ENCODE measurements at places on chromosomes 16 and 17. TPM values are rescaled to one million over a fixed set of nuclear protein-coding genes. Genes with fewer than 3 reads are reported as not detected.

- DNase-seq = no peak
These were observed 48.7 kb downstream of the WNT3 start for GRCh38 chr17:46769531-46770438.

DNA sequence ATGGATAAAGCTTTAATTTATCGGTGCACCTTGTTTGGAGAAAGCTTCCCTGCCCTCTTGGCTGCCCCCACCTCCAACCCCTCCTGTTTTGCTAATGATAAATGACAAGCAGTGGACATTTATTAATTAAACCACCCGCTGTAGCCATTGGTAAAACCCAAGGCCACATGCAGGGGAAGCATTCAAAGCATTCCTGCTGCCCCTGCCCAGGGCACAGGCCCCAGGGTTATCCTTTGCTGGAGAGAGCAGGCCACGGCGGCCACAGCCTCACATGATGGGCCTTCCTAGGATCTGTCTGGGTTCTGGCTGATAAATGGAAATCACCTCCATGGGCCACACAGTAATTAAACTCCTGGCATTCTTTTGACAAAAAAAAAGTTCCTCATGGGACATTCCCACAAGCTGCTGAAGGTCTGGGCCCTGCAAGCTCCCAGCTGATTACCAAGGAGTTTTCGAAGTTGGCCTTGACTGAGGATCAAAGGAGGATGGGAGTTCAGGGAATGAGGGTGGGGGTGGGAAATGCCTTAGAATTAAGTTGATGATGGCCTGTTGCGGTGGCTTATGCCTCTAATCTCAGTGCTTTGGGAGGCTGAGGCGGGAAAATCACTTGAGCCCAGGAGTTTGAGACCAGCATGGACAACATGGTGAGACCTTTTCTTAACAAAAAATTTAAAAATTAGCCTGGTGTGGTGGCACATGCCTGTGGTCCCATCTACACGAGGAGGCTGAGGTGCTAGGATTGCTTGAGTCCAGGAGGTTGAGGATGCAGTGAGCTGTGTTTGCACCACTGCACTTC, 35.5 kb downstream of the SOST start:
- no peak for DNase-seq

DNA sequence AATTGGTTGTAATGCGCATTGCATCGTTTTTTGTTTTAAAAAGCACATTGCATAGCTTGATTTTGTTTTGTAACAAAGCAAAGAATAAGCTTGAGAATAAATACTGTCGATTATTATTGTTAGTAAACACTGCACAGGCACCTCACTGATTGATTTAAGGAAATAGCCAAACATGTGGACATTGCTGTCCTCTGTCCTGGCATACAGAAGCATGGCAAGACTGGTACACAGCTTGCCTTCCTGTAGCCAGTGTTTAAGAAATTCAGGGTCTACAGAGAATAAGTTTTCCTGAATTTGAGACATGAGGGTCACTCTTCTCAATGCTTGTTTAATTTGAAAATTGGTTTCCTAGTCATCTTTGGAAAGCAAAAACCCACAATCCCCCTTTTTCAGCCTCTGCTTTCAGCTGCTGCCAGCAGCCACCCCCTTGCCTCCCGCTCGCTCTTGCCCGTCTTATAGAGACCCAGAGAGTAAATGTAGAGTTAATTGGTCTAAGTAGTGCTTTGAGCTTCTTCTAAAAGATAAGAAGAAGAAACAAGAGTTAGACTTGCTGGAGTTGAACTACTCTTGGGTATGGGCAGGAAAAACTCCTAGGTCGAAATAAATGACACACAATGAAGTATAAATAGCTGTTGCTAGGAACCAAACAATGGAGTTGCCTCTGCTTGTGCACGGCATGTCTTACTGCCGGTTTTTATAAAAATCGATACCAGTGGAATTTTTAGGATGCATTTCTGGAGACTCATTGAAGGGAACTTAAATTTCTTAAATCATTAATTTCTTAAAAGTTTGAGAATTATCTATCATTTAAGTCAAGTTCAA, 116.6 kb downstream of the MRTFB start:
- no peak for DNase-seq

KRTAP4-3 gene
- polyA plus RNA-seq = not detected

GRCh38 chr16:67857547-67858233, 10.2 kb upstream of the CENPT start:
- peak; percentile 86 for DNase-seq

DUXB gene
- not detected for polyA plus RNA-seq

DNA sequence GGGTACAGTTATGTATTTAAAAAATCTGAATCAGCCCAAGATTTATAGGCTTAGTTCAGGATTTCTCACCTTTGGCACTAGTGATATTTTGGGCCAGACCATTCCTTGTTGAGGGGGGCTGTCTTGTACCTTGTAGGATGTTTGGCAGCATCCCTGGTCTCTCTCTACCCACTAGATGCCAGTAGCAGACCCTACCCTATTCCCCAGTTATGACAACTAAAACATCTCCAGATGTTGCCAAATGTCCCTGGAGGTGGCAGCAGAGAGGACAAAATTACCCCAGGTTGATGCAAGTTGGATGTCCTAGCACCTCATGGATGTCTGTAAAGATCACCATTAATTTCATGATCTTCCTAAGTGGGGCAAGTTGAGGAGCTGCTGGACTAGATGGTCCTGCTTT, 45.8 kb downstream of the SYT17 start:
- DNase-seq = no peak

DNA sequence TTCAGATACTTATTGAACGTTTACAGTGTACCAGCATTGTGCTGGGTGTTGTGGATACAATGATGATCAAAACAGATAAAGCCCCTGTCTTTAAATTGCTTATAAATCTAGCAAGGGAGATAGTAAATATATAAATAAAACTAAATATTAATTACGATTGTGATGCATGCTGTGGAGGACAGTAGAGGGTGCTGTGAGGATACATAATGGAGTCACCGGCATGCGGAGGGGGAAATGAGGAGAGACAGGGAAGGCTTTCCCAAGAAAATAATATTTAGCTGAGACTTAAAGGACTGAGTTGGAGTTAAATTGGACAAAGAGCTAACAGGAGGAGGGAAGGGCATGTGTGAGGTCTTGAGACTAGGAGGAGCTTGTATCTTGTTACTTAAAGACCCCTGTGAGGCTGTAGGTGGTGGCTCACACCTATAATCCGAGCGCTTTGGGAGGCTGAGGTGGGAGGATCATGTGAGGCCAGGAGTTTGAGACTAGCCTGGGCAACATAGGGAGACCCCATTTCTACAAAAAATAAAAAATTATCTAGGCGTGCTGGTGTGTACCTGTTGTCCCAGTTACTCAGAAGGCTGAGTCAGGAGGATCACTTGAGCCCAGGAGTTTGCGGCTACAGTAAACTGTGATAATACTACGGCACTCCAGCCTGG, 2.4 kb downstream of the DHRS7B start:
- DNase-seq = peak; percentile 59

GRCh38 chr17:8542599-8543502, 87.7 kb downstream of the MYH10 start:
- DNase-seq = no peak

DNA sequence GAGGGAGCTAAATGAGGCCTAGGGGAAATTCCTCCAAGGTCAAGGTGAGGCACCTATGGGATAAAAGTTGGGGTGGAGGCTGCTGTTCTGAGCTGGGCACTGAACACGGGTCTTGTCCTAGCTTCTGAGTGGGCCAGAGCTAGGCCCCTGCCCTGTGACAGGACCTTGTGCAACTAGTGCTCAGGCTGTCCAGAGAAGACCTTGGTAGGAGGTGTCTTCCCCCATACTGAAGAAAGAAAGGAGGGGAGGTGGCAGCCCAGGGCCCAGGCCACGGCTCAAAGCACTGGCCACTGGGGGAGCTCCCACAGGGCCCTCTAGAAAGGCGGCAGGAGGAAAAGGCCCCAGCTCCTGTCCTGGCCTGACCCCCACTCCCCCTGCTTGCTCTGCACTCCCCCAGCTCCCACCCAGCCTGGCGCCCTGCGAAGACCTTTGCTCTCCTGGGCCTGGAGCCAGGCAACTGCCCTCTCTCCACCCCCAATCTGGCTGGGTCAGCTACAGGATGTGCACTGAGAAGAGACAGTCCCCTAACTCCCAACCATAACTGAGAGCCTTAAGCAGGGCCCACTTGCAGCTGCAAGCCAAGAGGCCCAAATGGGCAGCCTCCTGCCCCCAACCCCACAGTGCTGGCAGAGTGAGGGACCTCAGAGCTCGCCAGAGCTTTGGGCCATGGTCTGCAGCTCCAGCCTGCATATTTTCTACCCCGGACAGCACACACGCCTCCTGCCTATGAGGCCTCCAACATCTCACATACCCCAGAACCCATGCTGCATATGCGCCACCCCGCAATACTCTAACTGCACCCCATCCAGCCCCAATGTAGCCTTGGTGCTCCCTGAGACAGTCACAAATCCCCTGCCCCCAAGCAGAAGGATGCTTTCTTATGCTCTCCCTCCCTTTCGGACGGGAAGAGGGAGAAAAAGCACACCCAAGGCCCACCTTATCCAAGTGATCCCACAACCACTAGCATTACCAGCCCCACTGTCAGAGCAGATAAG, 15.3 kb downstream of the HSD11B2 start:
- no peak for DNase-seq

GRCh38 chr16:69724414-69724873, 1.9 kb downstream of the NQO1 start:
- no peak for DNase-seq

DNA sequence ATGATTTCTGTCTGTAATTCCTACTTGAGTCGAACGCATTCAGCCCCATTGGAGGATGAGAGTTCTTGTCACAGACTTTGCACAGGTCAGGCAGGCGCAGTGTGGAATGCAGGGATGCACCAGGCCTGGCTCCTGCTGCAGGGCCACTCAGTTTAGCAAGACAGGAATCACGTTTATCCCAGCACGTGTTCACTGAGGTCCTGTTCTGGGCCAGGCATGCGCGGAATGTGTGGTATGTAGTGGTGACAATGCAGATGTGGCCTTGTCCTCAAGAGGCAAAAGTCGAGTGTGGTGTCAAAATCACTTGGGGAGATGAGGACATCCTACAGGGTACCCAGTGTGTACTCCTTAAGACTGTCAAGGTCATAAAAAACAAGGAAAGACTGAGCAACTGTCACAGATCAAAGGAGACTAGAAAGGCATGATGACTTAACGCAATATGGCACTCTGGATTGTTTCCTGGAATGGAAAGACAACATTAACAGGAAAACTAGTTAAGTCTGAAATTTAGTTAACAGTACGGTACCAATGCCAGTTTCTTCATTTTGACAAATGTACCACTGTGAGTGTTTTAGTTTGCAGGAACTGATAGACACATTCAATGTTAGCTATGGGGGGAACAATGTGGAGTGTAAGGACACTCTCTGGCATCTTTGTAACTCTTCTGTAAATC, 121.5 kb upstream of the ADAMTS18 start:
- peak; percentile 53 for DNase-seq

DNA sequence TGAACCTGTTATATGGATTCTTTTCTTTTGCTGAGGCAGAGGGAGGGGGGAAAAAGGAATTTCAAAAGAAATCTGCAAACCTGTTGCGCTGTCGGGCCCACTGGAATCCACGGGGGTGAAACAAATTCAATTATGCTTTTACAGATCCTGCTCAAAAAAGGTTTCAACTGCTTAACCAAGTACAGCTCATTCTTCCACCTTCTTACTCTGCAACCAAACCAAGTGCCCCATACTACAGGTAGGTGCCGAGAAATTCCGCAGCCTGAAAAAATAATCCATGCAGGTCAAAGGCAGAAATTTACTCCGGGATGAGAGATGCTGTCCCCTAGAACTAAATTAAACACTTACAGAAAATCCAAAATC, 416 bp downstream of the RNF43 start:
- peak; percentile 17 for DNase-seq

ZNF624 gene
- 2.7 TPM for polyA plus RNA-seq

GRCh38 chr17:57888311-57889216, 38.7 kb upstream of the MRPS23 start:
- no peak for DNase-seq

DNA sequence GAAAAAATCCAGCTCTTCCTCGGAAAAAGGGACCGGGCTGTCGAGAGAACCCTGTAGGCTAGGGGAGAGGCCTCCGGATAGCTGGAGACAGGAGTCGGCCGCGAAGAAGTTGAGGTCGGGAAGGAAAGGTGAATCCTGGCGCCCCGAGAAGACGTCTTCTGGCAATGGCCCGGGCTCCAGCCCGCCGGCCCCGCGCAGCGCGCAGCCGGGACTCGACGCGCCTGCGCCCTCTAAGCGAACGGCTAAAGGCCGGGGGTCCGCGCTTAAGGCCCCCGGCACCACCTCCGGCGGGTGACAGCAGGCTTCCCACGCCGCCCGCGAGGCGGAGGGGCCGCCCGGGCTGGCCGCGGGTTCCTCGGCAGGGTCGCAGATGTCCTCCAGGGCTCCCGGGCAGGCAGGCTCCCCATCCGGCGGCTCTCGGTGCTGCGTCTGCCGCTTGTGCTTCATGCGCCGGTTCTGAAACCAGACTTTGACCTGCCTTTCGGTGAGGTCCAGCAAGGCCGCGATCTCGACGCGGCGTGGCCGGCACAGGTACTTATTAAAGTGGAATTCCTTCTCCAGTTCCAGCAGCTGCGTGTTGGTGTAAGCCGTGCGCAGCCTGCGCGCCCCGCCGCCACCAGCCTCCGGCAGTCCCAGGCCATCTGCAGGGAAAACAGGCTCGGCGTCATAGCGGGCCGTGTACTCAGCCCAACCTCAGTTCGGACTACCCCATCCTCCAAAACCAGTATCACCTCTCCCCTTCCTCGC, 1.6 kb downstream of the HOXB2 start:
- DNase-seq = peak; percentile 72

DNA sequence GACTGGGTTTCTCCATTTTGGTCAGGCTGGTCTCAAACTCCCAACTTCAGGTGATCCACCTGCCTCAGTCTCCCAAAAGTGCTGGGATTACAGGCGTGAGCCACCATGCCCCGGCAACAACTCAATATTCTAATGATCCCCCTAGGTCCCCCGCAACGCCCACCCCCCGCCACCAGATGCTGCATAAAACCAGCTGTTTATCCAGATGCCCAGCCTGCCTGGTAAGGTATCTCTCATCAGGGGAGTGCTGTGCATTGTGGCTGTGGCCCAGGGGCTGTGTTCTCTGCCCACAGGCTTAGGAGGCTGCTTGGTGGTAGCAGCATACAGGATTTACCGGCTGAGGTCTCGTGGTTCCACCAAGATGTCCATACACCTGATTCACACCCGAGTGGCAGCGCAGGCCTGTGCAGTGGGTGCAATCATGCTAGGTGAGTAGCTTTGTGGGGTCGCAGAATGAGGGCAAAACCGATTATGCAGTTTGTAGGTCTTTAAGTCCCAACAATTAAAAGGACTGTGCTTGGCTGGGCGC, 1.3 kb downstream of the HIGD1B start:
- DNase-seq = peak; percentile 33
